ENCODE measurements at places on chromosomes 4 and X. TPM values are rescaled to one million over a fixed set of nuclear protein-coding genes. Genes with fewer than 3 reads are reported as not detected.

DNA sequence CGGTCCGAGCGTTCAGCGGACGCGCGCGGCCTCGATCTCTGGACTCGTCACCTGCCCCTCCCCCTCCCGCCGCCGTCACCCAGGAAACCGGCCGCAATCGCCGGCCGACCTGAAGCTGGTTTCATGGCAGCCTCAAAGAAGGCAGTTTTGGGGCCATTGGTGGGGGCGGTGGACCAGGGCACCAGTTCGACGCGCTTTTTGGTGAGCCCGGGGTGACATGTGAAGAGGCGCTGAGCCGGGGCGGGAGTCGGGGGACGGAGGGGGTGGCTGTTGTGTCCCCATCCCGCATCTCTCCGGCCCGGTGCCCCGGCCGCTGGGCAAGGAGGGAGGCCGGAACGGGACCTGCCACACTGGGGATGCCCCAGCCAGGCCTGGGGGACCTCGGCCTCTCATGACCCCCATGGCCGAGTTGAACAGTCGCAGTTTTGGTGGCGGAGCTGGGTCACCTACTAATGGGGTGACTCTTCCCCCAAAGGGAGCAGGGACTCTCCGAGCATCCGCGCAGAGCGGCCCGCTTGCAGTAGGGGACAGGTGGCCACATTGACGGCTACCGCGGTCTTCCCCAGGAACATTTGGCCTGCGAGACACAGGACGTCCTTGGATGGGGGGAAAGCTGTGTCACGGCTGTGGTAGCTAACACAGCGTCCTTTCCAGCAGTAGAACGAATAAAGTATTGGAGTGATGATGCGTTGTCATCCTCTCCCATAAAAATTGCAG is at the start of gene GK:
Gene GK, plus strand, starts transcription at position 9 of the 717 bp plus-strand sequence. Its CDS starts 115 bp downstream, at position 124.
- DNase-seq: peak; percentile 25

DNA sequence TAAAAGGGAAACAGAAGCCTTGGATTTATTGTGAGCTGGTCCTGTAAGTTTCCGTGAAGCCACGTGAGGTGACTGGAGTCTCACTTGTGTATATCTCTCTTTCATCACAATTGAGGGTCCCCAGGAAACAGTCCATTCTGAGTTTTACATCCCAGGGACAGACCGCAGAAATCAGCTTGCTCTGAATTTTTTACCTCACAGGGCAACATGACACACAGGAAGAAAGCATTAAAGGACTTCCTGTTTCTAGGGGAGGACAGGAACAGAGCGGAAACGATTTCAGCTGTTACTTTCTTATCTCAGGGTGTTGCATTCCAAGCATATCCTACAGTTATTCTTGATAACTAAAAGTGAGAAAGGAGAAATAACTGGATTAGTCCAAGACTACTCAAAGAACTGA is 553.5 kb downstream of the TRAM1L1 start:
- peak; percentile 8 for DNase-seq

Gene SPANXC
- total RNA-seq: not detected

Gene NDNF
- not detected for total RNA-seq

Gene CDS1
- total RNA-seq: 0.17 TPM

DNA sequence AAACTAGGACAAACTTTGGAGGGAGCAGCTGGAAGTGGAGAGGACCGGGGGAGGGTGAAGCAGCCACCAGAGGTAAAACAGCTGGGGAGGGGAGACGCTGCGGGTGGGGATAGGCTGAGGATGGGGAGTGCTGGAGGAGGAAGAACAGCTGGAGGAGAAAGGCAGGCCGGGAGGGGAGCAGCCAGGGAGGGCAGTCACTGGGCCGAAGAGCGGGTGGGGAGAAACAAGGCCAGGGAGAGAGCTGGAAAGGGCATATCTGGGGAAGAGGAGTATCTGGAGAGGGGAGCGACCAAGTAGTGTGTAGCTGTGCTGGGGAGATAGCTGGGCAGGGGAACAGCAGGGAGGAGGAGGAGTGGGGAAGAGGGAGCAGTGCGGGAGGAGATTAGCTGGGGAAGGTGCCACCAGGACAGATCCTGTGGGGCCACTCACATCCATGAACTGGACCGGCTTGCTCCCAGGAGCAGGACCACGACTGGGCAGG is 2.7 kb downstream of the SLC38A5 start:
- DNase-seq: no peak

DNA sequence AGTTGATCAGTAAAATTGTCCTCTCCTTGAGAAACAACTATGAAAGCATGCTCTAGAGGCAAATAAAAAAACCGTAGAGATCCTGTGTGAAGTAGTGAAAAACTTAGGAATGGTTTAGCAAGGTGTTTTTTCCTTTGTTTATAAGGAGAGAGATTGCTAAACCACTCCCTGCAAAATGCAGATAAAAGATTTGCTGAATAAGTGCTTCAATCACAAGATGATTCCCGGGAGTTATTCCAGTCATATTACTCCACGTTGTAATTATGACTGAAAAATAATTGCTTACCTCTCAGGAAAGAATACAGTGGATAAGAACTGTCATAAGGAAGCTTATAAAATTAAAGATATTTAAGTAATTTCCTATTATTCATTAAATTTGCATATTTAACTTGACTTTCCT is 2.8 kb downstream of the GK start:
- no peak for DNase-seq

DNA sequence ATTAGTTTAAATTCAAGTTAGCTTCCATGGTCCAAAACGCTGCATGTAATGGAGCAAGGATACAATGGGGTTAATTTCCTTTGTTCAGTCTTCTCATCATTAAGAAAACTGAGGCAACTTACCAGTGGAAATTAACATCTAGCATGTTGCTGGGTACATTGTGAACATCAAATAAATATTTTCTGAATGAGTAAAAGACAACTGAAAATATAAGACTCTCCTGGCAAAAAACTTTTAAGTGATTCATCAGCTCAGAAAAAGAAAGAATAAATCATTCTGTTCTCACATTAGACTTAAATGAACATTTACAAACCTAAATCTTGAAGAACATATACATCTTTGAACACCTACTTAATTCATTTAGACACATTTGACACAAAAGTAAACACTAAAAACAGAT is 138.4 kb upstream of the ETNPPL start:
- DNase-seq: no peak

DNA sequence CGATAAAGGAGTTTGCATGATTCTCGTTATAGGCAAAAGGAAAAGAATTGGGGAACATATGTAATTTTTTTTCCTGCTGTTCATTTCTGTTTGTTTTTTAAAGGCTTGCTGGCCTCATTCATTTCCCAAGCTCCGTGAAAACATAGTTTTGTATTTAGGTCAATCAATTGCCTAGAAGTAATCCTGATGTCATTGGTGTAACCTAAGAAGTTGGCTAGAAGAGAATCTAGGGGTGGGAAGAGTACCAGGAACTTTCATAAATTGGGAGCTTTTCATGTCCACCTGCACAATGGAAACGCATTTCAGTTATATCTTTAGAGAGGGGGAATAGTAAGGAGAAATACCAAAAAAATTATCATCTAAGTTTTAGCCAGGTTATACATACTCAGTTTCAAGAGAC is 3.8 kb downstream of the RAPGEF2 start:
- no peak for DNase-seq

Gene CDK16
- 88.3 TPM for total RNA-seq

DNA sequence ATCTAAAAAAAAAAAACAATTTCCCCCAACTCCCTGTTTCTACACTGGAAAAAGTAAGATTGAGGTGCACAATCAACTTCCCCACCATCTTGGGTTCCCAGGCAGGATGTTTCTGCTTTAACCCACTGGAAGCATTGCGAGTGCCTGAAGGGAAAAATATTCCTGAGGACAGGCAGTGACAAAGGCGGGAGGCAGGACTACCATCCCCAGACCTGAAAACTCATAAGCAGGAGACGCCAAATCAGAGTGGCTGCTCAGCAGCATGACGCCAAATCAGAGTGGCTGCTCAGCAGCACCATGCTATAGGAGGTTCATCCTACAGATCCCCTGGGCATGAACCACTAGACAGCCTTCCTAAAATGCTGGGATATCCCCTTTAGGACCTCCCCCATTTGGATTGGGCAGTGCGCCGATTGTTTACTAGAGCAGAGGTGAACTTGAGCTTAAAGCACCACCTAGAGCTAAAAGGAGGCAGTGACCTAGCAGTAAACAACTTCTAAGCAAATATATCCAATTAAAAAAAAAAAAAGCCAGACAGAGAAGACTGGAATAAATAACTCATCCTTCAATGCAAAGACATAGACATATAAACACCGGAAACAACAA is 35.0 kb upstream of the GK start:
- DNase-seq: no peak

GRCh38 chrX:38277136-38277535 is 50.2 kb downstream of the RPGR start:
- no peak for DNase-seq

Gene PSMD10
- 54.6 TPM for total RNA-seq

DNA sequence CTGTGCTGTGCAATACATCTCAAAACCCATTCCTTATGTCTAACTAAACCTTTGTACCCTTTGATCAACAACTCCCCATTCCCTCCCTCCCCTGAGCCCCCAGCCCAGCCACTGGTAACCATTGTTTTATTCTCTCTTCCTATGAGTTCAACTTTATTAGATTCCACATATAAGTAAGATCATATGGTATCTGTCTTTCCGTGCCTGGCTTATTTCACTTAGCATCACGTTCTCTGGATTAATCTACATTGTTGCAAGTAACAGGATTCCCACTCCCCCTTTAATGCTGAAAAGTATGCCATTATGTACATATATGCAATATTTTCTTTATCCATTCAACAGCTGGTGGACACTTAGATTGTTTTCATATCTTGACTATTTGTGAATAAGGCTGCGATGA is 119.4 kb downstream of the RNF150 start:
- no peak for DNase-seq

Gene YIPF6
- 19.0 TPM for total RNA-seq

Gene ITM2A
- 116 TPM for total RNA-seq

- peak; percentile 35 for DNase-seq
Observed at GRCh38 chr4:122224348-122224747, 72.2 kb downstream of the BLTP1 start.

- DNase-seq: no peak
Observed at GRCh38 chrX:23373129-23373804, 38.6 kb downstream of the PTCHD1 start.

- no peak for DNase-seq
Observed at GRCh38 chrX:133630362-133630761, 215.1 kb upstream of the GPC4 start.

GRCh38 chrX:152444338-152444737 is 6.8 kb downstream of the GABRA3 start:
- DNase-seq: no peak

DNA sequence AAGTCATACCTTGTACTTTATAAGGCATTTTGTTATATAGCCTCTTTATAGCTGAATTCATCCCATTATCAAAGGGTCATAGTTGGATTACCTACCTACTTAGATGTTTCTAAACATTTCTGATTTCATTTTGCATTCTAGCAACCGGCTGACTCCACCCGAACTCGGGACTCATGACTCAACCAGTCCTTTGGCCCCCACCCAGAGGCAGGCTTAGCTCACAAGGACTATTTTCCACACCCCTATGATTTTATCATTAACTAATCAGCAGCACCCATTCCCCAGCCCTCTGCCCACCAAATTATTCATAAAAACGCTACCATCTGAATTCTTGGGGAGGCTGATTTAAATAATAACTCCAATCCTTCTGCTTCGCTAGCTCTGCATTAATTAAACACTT is 79.9 kb upstream of the EGFL6 start:
- DNase-seq: no peak

DNA sequence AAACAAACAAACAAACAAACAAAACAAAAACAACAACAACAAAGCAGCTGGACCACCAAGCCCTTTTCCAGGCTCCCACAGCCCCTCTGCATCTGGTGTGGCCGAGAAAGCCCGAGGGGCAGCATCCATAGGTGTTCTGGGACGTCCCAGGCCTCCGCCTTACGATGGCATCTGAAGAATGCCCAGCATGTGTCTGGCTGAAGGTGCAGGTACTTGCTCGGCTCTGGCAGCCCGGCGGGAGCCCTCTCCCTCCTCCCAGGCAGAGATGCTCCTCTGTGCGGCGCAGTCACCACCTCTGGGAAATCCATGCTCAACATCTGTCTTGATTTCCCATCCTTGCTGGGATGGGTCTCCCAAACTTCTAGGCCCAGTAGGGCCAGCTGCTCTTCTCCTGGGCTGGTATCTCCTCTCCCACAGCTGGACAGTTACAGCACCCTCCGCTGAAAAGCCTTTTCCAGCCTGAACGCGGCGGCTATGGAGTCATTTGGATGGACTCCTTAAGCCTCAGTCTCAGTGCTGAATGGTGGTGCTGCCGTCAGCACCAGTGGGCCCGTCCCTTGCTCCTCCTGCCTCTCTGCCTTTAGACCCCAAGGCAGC is 4.3 kb downstream of the PSAPL1 start:
- DNase-seq: no peak

DNA sequence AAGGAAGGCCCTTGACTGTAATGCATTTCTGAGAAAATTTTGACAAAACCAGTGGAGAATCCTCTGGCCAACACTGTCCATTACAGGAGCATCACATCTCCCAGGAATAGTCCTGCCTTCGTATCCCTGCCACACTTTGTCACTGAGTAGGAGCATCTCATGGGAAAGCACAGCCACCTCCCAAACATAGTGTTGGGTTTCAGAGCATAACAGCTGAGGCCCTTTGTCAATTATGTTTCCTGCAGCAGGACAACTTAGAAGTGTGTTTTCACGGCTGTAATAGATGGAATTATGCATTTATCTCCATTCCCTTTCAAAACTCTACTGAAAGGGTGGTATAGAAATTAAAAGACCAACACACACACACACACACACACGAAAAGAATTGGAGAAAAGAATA is 91.1 kb upstream of the SMAD1 start:
- DNase-seq: no peak

DNA sequence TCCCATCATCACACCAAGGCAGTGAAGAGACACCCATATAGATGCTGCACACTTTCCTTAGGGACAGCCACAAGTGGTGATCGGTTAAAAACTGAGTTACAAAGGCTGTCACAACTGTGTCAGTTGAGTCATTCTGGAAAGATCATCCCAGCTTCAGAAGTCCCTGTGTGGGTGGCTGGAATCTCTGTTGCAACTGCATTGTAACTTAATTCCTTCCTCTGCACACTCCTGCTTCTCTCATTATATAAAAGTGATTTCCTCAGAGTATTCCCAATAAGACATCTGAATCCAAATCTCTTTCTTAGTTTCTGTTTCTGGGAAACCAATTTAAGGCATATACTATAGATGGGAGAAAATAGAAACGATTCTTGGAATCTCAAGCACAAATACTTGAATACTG is 88.1 kb downstream of the FSTL5 start:
- DNase-seq: no peak

DNA sequence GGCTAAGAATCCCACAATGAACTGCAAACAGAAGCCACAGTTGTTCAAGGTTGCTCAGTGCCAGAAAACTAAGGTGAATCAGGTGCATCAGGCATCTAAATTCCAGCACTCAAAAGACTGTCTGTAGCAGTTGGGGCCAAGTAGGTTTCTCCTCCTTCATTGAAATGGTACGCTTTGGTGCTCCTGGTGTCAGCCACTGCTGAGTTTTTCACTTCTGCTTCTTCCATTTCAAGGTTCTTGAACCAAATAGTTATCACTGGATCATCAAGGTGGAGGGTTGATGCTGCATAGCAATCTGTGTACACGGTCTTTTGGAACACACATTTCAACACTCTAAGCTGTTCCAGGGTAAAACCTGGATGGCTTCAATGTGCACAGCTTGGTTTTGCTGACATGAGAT is 74.4 kb downstream of the TMA16 start:
- DNase-seq: no peak

All from activated naive CD4-positive, alpha-beta T cell treated with anti-CD3 and anti-CD28 coated beads for 36 hours (primary cell).